SK-N-SH treated with all-trans-retinoic acid at 6 μM for 48 hours (cell line): ENCODE measurements at places on chromosomes 11 and 22.

DNA sequence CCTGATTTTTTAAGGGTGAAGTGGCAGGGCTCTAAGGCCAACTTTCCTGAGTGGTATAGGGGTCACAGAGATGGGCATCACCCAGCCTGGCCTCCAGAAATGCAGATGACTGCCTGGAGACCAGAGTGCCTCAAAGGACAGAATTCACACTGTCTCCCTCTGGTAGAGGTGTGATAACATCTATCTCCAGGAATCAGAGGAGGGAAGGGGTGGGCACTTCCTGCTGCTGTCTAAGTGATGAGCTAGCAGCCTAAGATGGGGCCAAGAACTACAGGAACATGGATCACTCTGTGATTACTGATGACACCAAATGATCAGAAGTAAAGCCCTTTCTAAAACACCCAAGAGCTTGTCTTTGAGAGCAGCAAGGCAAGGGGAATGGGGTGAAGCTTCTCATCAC lies 61.9 kb downstream of the C11orf58 start:
- ATAC-seq: no peak

DNA sequence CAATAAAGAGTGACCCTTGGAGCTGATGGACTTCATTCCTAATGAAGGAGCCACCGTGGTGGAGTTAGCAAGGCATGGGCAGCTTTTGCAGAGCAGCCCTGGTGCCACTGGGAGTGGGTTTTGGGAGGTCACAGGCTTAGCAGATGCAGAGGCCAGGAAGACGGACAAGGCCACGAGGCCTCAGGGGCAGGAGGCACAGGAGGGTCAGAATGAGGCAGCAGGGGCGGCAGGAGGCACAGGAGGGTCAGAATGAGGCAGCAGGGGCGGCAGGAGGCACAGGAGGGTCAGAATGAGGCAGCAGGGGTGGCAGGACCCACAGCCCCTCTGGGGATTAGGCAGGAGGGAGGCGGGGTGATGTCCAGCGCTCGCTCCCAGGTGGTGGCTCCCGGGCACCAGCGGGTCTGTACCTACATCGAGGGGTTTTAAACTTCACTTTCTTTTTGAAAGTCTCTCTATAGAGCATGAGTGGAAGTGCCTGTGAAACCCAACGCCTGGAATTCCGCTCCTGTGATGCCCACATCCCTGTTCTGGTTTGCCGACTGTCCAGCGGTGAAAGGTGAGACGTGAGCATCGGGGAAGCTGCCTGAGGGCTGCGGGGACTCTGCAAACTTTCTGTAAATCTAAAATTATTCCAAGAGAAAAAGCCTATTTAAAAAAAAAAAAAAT lies 521.6 kb downstream of the BRD1 start:
- no peak for ATAC-seq

DNA sequence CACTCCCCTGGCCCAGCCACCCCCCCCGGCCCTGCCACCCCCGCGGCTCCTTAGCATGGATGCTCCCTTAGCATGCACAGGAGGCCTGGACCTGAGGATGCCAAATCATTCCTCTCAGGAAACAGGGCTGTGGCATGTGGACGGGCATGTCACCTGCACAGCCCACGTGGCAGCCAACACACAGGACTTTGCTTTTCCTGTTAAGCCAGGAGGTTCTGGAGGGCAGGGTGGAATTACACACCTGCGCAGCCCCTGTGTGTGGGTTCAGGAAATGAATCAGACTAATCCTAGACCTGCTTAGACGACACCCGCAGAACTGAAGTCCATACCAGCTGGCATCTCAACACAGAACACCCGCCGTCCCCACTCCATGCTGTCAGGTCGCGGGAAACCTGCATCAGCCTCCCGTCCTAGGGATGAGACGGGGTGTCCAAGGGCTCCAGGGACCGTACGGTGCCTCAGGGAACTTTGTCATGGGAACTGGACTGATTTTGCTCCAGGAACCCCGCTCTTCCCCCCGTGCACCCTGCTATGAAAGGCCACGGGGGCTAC lies 10.2 kb downstream of the CERK start:
- no peak for ATAC-seq

- peak; percentile 49; the same call in 2 of the 3 replicates for ATAC-seq
Measured at GRCh38 chr11:119759324-119759723, 30.3 kb upstream of the NECTIN1 start.

- peak; percentile 6 for ATAC-seq
Measured at GRCh38 chr11:8066036-8066910, 14.7 kb upstream of the TUB start.

DNA sequence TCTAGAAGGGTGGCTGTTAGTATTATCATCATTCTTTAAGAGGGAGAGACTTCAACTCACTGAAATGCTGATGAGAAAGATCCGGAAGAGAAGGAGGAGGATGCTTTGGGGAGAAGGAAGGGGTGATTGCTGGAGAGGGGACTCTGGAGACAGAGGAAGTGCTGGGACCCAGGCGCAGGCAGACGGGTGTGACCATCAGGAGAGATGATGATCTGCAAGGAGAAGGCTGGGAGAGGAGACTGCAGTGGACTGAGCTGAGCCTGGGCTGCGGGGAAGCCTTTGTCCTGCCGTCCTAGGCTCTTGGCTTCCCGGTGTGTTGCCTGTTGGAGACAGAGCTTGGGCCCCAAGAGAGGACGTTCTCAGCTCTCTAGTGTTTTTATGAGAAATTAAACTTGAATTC lies 22.6 kb downstream of the RASD2 start:
- ATAC-seq: no peak

GRCh38 chr11:92225125-92225567 lies 528 bp downstream of the FAT3 start:
- ATAC-seq: peak; percentile 29

DNA sequence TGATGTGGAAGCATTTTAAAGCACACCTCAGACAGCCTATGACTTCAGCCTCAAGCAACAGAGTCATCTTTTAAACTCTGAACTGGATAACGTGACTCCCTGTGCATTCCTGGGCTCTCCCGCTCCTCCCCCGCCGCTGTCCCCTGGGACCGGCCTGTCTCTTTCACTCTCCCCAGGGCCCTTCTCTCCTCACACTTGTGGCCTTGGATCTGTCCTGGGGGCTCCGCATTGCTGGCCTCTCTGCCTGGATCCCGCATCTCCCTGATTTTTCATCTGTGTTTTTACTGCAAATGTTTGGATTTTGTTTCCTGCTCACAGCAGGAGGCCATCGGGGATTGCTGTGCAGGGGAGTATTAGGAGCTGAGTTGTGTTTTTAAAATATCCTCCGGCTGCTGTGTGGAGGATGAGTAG lies 15.4 kb downstream of the C11orf24 start:
- no peak for ATAC-seq

GRCh38 chr22:36940676-36941075 lies 27.2 kb downstream of the CSF2RB start:
- no peak for ATAC-seq

DNA sequence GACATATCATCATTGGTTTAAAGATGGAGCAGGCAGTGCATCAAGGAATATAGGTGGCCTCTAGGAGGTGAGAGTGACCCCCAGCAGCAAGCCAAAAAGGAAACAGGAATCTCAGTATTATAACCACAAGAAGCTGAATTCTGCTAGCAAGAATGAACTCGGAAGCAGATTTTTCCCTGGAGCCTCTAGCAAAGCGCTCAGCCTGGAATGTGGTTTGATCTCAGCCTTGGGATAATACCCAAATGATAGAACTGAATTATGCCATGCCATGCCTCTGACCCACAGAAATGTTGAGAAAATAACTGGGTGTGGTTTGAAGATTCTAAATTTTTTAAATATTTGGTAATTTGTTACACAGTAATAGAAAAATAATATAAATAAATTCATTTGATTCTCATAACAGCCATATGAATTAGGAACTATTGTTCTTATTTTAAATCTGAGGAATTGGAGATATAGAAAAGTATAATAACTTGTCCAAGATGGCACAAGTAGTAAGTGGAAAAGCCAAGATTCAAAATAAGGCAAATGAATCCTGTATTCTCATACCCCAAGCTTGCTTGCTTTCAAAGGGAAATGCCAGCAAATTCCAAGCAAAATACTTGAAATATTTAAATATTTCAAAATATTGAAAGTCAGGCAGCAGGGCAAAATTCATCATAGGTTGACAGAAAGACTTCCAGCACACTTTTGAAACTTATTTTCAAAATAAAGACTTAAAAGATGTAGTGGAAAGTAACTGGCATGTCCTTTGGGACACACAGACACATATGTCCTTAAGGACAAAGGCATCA lies 567.4 kb downstream of the KCNA4 start:
- no peak for ATAC-seq

GRCh38 chr22:19106886-19107729 lies 15.1 kb downstream of the DGCR2 start:
- ATAC-seq: no peak

GRCh38 chr11:57935402-57936049 lies 88.2 kb upstream of the OR9Q1 start:
- no peak for ATAC-seq

DNA sequence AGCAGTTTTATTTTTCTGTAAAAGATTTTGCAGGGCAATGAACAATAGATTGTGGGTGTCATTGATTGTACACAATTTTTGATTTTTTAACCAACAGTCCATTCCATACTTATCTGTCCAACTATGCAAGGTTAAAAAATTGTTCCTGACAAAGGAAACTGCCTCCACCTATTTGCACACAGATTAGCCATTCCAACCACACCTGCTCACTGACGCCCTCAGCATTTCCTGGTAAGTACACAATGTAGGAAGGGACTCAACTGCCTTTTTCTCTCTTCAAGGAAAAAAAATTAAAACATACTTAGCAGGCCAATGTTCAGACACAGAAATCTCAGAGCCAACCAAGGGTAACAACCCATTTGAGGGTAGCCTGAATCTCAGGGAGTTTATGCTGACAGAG lies 4.3 kb upstream of the FUT4 start:
- no peak for ATAC-seq

DNA sequence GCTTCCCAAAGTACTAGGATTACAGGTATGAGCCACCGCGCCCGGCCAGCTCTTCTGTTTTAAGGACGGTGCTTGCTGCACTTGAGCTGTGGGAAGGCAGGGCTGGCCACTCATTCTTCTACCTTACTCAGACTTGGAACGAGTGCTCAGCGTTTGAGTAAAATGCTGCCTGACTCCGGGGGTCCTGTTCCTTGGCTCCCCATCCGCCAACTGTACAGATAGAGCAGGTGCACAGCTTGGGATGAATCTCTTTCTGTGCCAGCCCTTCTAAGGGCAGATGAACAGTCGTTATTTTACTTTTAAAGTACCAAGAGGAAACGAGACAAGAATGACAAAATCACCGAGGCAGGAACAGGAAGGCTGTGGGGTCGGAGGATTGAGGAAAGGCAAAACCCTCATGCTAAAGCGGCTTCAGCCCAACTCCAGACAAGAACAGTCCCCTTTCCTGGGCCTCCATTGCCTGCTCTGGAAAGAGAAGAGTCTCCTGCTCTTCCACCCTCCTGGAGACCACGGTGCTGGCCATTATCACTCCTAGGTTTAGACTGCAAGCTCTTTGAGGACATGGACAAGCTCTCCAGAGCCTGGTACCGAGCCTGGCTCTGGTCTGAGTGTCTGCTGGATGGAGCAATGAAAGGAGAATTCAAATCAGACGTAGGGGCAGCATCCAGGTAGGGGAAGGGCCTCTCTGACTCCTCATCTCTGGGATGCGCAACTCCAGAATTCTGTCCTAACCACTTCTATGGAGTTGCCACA lies 1.1 kb upstream of the SUN2 start:
- no peak for ATAC-seq
